ENCODE measurements at places on chromosomes 12 and 14.

- peak; percentile 78 for DNase-seq
These were observed 101.0 kb downstream of the BEGAIN start for GRCh38 chr14:100486025-100486828.

GRCh38 chr14:89432226-89432625 is 15.2 kb upstream of the FOXN3 start:
- DNase-seq: no peak

- DNase-seq: no peak
These were observed 197.1 kb downstream of the BTG1 start for GRCh38 chr12:91948504-91948903.

- DNase-seq: no peak
These were observed 50.8 kb downstream of the PTPRQ start for GRCh38 chr12:80494836-80495235.

- no peak for DNase-seq
These were observed 7.6 kb upstream of the STK38L start for GRCh38 chr12:27236498-27236897.

DNA sequence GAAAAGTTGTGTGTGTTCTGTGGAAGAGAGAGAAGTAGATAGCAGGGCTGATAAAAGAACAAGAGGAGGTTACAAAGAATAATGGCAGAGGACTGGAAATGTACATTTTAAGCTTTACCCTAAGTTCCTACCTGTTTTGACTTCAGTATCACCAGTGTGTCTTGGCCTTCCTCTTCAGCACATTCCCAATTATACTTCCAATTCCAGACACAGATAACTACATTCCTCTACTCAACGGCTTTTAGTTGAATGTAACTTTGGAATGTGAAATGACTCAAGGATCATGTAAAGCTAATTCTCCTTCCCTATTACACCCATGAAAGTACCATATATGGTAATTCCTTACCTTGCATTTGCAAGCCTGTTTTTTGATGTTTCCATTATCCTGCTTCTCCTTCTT is 5.0 kb downstream of the MGST1 start:
- peak; percentile 79 for DNase-seq

GRCh38 chr12:62703011-62703380 is 232.0 kb downstream of the PPM1H start:
- peak; percentile 81 for DNase-seq

- no peak for DNase-seq
These were observed 116.4 kb downstream of the NTN4 start for GRCh38 chr12:95674163-95674562.

DNA sequence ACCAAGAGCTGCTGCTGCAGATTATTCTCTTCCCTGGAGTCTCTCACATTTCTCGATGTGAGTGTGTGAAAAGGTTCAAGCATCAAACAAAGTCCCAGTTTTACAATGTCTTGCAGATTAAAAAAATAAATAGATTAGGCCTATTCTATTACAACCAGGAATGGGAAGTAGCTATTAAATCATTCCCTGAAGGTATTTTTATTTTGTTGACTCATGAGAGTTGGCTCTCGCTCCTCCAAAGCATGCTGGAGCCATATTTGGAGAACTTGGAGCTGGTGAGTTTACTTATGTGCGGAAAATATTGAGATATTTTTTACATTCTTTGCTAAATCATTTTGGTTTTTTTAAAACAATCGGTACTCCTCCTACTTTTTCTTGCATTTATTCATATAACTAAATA is 572.3 kb downstream of the ETNK1 start:
- DNase-seq: peak; percentile 8

DNA sequence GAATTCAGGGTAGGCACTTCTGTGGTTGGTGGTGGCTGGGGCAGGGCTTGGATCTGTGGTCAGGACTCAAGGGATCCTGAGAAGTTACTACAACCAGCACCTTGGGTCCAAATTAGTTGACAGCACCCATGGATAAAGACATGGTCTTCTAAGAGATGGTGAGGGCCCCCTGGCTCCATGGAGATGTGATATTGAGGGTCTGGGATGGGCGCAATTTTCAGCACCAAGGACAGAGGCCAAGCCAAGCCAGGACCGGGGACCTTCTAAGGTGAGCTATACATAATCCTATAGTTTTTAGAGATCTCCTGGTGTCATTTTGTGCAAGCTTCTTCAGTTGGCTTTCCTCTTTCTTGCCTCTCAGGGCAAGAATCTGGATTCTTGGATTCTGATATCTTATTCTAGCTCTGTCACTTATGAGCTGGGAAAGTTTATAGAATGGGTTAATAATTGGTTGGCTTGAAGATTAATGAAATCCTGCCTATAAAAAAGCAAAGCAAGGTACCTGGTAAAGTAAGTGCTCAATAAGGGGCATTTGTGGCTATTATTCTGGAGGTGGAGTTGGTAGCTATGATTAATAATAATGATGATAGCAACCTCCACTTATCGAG is 130.1 kb upstream of the LHX5 start:
- DNase-seq: no peak

DNA sequence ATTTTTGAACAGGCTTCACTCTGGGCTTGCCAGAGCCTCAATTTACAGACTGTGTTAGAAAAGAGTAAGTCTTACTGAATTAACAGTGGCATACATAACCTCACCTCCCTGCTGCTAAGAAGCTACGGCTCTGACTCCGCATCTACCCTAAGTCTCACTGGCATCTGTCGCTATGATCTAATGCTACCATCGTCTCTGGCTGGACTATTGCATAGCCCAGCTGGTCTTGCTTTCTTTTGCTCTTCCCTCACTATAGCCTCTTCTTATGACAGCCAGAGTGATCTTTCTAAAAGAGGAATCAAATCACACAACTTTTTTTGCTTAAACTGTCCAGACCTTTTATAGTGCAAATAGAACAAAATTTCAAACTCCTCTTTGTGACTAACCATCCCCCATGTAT is 81.1 kb downstream of the SLC24A4 start:
- no peak for DNase-seq

GRCh38 chr14:103543140-103543539 is 14.1 kb downstream of the TRMT61A start:
- no peak for DNase-seq

DNA sequence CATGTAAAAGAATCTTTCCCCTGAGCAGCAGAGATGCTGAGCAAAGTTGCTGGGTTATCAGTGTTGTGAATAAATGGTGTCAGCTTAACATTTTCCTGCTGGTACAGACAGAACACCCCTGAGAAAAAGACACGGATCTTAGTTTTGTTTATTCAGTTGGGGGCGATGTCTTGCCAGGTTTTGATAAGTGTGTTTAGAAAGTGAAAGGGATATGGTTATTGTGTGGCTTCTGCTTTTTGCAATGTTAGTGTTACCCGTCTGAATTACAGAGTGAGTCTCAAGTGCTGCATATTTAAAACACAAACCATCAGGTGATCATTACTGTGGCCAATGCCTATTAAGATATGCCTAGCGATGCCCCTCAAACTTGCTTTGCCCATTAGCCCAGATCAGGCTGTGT is 864.6 kb upstream of the SEL1L start:
- DNase-seq: no peak

DNA sequence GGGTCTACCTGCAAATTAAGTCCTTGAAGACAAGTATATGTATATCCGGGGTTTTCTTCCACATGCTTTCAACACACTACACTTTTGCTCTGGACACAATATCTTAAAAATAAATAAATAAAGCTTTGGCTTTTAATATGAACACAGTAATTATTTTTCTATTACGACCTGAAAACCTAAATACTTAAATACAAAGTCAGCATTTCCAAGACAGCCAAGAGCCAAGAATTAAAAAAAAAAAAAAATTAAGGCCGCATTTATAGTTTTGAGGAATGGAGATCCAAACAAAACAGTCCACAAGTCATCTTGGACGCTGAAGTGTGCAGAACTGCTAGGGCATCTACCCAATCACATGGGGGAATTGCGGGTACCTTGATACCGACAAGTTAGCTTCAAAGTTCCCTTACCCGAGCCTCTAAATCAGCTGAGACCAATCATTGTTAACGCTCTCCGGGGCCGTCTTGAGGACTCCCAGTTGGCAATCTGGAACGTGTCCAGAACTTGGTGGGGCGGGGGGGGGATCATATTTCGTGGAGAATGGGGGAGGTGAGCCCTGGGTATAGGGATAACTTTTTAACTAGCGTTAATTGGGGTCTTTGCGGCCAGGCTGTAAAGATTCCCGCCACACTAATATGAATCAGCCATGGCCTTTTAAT is 731 bp upstream of the PCNX4 start:
- DNase-seq: peak; percentile 71

GRCh38 chr12:115467531-115467930 is 783.6 kb upstream of the TBX3 start:
- no peak for DNase-seq

DNA sequence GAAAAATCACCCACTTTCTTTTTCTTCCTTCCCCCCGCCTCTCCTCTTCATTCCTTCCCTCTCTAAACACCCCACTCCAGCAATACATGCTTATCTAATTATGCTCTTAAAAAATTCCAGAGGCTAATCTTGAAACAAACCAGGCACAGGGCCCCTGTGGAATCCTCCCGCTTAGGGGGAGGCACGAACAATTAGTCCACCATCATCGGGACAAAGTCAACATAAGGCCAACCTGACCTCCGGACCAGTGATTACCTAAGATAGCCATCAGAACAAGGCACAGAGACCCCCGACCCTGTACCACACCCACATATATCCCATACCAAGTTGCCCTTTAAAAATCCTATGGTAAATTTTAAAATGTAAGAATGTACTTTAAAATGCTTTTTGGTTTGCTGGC is 47.1 kb downstream of the KIF21A start:
- no peak for DNase-seq

- no peak for DNase-seq
These were observed 21.6 kb upstream of the CHFR start for GRCh38 chr12:132909030-132909368.

- DNase-seq: no peak
These were observed 3.1 kb upstream of the LMNTD1 start for GRCh38 chr12:25556153-25556552.
